A549 treated with Hydrocortisone at 1 μM for 4 hours (cell line): ENCODE measurements at places on chromosomes 3 and 15. TPM values are rescaled to one million over a fixed set of nuclear protein-coding genes. Genes with fewer than 3 reads are reported as not detected.

Gene PATL2
- 0.11 to 0.23 TPM (median 0.17 TPM) in 4 of 5 replicates, not detected in the other for total RNA-seq

Gene STIMATE
- 7.5 to 9.0 TPM (median 8.5 TPM) in 5 replicates for total RNA-seq

Gene MORC1
- total RNA-seq: not detected in 5 replicates

Gene MLF1
- total RNA-seq: 22.8 to 27.0 TPM (median 24.2 TPM) in 5 replicates

Gene MYO5C
- 5.5 to 7.5 TPM (median 6.4 TPM) in 5 replicates for total RNA-seq

Gene DAZL
- total RNA-seq: not detected in 5 replicates

Gene SHC4
- total RNA-seq: 0.60 to 0.93 TPM (median 0.86 TPM) in 5 replicates

Gene OR5H15
- not detected in 5 replicates for total RNA-seq

Gene C3orf70
- total RNA-seq: 0.03 to 0.06 TPM (median 0.03 TPM) in 5 replicates

Gene NXPE3
- total RNA-seq: 19.3 to 24.0 TPM (median 21.0 TPM) in 5 replicates

Gene XCR1
- total RNA-seq: not detected in 5 replicates
